ENCODE measurements at places on chromosomes 2 and 18. TPM values are rescaled to one million over a fixed set of nuclear protein-coding genes. Genes with fewer than 3 reads are reported as not detected.

DNA sequence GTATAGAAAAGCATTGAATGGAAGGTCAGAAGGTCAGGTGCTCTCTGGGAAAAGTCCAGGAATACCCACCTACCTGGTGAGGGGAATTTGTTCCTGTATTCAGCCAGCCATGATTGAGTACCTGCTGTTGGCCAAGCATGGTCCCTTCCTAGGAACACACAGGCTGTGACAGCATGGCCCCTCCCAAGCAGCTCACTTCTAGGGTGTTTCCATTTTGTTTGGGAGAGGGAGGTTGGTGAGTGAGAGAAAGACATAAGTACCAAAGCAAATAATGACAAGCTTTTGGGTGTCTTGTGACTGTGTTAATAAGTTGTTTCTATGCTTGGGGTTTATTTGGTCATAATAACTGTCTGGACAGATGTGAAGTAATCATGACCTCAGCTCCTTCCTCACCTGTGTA lies 46.3 kb downstream of the CABLES1 start:
- no peak for DNase-seq

- DNase-seq = peak; percentile 54
Measured at GRCh38 chr2:32061973-32062861, 1.1 kb upstream of the SPAST start.

Gene PAX8
- total RNA-seq = 5.9 TPM

DNA sequence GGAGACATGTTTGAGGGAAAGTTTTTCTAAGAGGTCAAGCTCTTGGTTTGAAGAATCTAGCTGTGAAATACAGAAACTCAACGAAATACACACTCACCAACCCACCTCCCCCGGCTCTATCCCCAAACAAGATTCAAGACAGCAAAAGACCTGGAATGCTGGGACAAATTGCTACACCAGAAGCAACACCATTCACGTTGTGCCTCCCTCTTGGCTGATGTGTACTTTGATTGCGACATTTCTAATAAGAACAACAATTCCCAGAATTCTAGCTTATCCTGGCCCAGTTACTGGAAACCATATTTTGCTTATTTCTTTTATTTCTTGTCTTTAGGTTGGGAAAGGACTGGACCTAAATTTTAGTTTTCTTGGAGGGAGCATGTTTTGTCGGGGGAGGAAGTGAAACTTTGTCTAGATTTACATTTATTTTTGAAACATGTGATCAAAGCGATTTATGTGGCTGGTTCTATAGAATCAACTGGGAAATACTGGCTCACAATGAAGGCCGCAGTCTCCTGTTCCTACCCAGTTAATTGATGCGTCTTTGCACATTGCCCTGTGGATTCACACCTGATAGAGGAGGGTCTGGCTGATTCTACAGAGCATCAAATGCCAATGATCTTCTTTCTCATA lies 29.6 kb upstream of the LPIN1 start:
- DNase-seq = no peak
